Stimulated activated CD4-positive, alpha-beta T cell treated with anti-CD3 and anti-CD28 coated beads, Interleukin-1b, Interleukin-23, amount 100 ng/mL, for 24 hours (primary cell): ENCODE measurements at places on chromosomes 7 and 10.

DNA sequence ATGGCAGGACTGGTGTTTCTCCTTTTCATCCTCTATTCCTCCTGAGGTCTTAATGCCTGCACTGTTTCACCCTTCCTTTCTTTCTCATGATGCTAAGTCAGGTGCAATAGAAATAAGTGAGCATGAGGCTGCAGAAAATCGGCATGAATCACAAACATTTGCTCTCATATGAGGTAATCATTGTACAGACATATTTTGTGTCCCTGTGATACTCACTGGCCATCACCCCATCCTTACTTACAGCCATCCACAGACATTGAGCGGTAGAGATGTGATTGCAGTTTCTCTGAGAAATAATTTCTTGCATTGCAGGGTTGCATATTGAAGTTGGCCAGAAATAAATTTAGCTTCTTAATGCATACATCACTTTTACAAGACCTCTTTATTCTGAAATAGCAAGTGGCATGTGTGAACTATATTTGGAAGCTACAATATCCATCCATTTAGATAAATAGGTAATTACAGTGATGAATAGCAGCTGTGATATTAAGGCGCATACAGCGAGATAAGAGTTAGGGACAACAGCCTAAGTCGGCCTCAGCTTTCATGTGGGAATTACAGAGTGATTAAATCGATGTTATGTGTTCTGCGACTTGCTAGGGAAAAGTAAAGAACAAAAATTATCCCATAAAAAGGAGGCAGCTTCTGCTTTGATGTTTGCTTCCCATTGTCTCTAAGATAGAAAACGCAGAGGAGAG is 612.6 kb downstream of the SORCS3 start:
- DNase-seq = no peak

- DNase-seq = no peak
Observed at GRCh38 chr7:95269640-95270039, 54.7 kb downstream of the PON1 start.

DNA sequence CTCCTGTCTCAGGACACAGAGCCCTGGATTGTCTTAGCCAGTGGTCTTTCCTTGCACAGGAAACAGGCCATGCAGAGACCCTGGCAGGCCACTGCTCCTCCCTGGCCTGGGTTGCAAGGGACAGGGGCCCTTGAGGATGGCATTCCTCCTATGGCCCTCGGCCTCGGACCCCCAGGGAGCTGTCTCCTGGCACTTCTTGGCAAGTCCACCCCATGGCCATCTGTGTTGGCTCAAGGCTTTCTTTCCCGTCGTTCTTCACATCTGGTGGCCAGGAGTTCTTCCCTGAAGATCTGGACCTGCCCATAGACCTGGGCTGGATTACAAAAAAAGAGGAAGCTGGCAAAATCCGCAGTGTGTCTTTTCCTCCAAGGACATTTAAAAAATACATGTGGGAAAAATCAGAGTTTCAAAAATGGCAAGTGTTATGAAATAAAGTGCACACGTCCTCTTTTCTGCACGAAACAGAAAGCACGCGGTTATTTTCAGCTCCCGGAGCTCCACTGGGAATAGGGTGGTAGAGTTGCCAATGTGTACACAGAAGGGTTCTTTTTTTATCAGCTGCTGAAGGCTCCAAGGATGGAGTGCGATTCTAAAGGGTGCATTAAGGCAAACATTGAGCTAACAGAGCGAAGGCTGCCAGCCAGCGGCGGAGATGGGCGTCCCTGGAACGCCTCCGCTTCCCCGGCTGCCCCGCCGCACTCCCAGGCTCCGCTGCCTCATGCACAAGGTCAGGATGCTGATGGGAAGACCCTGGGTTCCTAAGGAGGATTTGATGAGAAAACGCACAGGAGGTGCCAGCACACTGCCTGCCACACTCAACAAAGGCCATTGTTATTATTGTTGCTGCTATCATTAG is 62.8 kb upstream of the FAM20C start:
- no peak for DNase-seq

DNA sequence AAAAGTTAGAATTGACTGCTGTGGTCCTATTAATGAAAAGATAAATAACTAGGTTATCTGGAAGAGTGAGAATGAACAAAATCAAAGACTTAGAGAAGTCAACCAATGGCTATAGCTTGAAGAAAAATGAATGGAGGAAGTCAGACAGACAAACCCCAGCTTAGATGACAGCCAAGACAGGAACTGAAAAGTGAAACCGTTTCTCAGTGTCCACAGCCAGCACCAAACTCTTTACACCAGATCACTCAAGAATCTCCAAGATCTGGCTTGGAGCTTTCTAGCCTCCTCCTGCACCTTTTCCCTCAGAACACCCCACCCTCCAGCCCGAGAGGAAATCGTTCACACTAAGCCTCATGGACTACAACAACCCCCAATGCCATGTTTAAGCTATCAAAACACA is 167.0 kb downstream of the SFMBT2 start:
- no peak for DNase-seq

DNA sequence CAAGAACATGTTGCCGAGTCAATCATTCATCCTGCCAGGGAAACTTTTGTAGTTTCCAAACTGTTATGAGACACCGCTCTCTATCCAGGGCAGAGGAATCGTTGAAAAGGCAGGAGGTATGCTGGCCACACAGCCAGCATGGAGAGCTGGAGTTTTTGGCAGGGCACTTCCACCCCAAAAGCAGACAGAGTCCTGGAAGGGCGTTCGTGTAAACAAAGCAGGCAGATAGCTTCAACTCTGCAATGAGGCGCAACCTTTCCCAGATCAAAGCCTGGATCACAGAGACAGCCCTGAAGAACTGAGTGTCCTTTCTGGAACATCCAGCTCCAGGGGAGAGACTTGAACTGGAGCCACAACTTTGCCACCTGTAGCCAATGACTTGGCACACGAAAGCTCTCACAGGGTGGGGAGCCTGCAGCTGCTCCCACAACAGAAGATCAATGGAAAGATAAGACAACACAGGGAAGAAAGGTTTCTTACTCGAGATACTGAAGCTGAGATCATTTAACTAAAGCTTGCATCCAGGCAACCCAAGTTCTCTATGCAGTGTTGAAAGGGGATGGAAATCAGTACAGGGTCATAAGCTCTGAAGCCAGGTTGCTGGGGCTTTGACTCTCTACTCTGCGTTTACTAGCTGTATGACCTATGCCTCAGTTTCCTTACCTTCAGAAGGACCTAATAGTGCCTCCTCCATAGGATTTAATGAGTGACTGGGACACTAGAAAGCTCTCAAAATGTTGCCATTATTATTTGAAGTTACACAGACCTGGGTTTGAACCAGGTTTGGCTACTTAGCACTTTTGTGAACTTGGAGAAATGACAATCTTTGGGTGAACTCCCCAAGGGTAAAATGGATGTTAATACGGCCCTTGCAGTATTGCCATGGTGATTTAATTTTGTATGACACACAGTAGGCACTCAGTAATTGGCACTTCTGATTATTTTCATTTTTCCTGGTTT is 434.8 kb upstream of the NPVF start:
- DNase-seq = no peak

DNA sequence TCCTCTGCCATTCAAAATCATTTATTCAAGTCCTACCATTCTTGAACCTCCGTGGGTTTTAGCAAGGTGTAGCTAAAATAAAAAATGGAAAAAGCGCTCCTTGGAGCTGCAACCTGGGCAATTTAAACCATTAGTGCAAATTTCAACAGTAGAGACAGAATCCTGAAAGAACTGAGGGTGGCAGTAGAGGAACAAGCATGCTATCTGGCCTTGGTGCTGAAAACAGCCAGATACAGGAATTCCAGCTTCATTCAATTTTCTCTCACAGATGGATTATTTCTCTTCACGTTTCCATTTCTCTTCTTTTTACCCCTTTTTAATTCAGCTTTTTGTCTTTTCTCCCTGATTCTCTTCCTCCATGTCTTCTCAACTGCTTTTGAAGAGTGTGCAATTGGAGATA is 77.7 kb downstream of the OTUD1 start:
- DNase-seq = no peak

DNA sequence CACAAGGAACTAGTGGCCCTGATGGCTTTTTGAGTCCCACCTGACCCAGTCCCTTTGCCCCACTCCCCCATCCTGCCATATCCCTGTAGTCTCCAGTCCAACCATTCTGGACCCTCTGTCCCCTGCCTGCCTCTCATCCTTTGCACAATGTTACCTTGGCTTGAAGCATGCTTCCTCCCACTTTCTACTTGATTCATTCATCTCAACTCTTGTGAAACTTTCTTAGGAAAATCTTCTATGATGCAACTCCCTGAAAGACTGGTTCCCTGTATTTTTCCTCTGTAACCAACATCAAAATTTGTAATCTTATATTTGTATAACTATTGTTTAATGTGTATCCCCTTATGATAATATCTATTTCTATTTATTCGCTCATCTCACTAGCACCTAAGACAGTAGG is 151.5 kb downstream of the LRRTM3 start:
- no peak for DNase-seq
